Stromal cell of bone marrow (primary cell): ENCODE measurements at places on chromosomes 7 and 10.

GRCh38 chr7:155741082-155741481 is 71.2 kb downstream of the SHH start:
- no peak for DNase-seq

- DNase-seq = peak; percentile 48
Measured at GRCh38 chr10:132637477-132638129, 100.0 kb downstream of the INPP5A start.

GRCh38 chr7:151624246-151624928 is 104.7 kb upstream of the RHEB start:
- DNase-seq = no peak

DNA sequence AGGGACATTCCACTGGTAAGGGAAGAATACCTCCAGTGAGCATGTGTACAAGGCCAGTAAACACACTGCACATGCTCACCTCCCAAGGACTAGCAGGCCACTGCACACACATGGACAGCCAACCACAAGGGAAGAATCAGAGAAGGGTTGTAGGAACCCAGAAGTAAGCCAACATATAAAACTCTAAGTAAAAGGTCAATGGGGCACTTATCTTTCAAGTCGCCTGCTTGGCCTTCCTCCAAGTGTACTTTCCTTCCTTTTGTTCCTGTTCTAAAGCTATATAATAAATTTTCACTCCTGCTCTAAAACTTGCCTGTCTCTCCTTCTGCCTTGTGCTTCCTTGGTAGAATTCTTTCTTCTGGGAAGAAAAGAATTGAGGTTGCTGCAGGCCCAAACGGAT is 33.0 kb downstream of the ORC5 start:
- DNase-seq = no peak

DNA sequence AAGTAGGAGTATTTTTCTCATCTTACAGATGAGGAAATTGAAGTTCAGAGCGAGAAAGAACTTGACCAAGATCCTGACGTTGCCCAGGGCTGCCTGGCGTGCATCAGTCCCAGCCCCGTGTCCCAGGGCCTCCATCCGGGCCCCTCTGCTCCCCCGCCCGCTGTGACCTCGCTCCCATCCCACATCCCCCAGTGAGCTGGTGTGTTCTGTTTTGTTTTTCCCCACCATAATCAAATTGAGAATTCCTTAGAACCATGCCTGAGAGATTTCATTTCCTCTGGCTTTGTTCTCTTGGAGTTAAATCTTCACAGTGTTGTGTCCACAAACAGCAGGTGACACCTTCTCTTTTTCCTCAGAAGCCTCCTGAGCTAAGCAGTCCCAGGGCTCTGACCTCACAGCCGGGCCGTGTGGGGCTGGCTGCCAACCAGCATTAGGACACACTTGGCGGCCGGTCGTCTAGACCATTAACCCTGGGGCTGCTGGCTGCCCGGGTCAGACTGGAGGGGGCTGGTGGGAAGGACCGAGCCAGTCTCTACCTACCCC is 44.3 kb downstream of the PFKP start:
- no peak for DNase-seq

- no peak for DNase-seq
Measured at GRCh38 chr7:1908823-1909420, 238.8 kb downstream of the ELFN1 start.

DNA sequence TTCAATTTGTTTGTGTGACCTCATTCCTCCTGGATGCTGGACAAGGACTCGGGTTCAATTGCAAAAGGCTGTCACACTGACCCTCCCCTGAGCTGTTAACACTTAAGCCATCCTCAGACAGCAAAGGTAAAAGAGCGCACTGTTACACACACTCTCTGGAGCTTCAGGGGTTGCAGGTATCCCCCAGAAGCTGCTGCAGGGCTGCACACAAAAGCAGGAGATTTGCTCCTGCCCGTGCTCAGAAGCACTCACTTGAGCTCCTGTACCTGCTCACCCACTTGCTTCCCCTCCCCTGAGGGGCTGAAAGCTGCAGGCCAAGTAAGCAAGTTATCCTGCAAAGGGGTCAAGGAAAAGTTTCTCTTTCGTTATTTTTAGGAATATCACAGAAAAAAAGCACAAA is 886.2 kb upstream of the ZWINT start:
- no peak for DNase-seq

DNA sequence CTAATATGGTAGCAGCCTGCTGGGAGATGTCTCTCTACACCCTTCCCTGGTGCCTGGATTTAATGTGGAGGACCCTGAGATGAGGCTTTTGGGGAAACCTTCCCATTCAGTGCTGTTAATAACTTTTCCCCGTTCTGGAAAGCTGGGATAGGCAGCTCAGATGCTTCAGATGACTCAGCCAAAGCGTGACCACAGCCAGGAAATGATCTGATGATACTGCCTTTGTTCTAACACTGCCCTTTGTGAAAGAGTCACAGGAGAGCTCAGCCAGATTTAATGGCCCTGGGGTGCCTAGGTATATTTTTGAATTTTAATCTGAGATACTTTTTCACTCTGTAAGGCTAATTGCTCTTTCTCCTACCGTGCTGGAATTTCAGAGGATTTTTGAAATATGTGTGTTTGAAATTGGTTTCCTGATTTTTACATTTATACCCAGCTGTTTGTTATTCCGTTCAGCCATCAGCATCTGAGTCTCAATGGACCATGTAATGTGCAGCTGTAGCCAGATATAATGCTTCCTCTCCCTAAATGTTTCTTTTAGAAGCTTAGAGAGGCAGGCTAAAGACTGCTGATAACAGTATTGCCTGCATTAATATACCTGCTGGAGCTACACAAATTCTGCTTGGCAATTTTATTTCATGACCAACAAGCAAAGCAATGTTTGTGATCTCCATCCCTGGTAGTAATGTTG is 17.8 kb downstream of the CELF2 start:
- peak; percentile 77 for DNase-seq

DNA sequence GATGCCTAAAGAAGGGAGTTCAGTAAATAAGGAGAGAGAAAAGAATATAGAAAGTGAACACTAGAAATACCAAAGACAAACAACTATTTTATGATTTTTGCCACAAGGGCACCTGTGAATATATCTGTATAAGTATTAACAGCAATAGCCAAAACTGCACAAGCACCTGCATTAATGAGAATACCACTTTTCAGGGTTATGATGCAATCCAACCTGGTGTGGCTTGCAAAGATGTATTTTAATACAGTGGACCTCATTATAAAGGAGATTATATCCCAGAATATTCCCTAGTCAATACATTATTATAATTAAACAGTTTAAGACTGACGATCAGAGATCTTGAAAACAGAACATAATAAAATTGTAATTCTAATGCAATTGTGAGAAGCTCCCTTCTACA is 4.0 kb downstream of the BRAF start:
- DNase-seq = no peak

- DNase-seq = no peak
Measured at GRCh38 chr7:55349121-55349520, 16.0 kb upstream of the LANCL2 start.

DNA sequence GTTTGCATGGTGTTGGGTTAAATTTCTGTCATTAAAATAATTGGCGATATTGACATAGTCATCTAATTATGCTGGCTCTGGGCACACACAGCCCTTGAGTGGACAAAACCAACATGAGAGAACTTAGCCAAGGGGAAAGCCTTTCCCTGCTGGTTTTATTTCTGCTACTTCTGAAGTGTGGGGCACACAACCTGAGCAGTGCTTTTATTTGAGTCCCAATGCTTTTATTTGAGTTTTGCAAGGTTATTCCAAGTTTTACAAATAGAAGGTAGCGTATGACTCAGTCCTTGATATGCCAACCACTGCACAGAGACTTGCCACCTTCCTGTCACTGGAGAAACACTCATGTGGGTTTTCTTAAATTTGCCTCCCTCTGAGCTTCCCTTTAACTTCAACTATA is 145.7 kb downstream of the EGFR start:
- DNase-seq = no peak

DNA sequence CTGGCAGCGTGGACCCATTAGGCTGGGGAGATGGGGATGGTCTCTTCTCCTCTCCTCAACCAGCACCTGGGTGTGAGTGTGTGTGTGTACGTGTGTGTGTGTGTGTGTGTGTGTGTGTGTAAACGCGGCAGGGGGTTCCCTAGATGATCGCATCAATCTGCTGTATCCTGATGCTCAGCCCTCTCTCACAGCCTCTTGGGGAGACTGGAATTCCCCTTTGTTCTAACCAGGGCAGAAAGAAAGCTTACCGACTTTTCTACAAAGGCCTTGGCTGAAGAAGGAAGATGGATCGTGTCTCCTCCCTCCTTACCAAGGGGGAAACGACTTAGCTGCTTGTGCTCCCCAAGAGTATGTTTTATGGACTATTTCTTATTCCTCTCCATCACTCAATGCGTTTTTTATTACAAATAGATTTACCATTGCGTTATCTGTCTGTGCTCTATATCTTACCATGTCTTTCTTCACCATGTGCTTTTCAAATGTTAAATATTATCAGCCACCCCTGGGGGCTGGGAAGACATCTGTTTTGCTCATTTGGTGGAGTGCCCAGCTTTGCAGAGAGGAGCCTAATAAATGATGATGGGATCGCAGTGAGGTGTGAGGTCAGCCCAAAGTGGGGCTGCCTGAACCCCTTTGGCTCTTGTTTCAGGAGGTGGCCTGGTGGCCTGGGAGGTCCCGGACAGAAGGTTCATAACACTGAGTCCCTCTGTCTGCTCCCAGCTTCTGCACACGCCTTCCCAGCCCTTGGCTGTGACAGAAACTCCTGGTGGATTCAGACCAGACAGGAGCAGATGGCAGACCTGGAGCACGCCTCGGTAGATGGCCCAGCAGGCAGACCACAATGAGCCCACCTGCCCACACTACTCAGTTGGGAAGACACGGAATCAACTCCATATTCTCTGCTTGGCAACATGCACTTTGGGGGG is 262.0 kb downstream of the PRPF18 start:
- DNase-seq = no peak

DNA sequence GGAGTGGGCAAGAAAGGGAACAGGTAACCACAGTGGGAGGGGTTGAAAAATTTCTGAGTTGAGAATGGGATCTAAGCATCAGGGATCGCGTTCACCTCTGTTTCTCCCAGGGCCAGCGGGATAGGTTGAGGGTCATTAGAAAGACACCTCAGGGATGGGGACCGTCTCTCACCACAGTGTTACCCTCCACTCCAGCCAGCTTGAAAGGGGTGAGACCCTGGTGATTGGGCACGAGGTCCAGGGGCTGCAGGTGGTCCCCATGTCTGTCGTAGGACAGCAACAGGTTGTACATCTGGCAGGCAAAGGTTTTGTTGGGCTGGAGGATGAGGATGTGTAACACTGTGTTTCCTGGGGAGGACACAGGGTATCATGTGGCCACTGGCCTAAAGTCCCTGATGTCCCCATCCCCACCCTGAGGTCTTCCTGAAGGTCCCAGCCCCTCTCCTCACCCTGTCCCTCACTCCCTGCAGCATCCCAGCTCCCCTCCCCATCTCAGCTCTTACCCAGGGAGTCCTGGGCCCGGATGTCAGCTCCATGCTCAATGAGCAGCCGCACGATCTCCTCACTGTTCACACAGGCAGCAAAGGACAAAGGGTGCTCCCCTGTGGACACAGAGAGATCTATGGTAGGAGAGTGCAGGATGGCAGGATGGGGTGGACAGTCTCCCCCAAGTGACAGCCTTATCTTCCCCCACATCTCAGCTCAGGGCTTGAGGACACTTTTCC is 9.1 kb downstream of the TRPV6 start:
- DNase-seq = no peak

GRCh38 chr10:102675666-102676533 is 31.6 kb downstream of the TRIM8 start:
- DNase-seq = peak; percentile 58

- peak; percentile 89 for DNase-seq
Measured at GRCh38 chr10:49177391-49178355, 10.5 kb downstream of the TMEM273 start.

- DNase-seq = peak; percentile 62
Measured at GRCh38 chr7:107387573-107388219, 82.2 kb upstream of the GPR22 start.

DNA sequence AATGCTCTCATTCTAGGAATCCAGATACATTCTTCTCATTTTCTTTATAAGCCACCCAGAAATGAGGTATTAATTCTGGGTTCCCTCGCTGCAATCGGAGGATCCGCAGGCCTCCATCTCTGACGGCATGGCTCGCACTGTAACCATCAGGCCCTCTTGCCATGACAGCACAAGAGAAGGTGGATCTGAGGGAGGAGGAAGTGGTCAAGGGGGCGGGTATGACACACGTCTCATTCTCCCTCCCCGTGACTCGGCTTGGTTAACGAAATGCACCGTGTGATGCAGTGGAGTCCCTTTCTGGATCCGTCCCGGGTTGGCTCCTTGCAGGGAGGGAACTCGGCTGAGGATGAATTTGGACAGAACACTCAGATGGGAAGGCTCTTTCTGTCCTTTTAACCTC is 280.2 kb downstream of the TCERG1L start:
- no peak for DNase-seq

- no peak for DNase-seq
Measured at GRCh38 chr10:102542800-102543418, 39.1 kb downstream of the SUFU start.

DNA sequence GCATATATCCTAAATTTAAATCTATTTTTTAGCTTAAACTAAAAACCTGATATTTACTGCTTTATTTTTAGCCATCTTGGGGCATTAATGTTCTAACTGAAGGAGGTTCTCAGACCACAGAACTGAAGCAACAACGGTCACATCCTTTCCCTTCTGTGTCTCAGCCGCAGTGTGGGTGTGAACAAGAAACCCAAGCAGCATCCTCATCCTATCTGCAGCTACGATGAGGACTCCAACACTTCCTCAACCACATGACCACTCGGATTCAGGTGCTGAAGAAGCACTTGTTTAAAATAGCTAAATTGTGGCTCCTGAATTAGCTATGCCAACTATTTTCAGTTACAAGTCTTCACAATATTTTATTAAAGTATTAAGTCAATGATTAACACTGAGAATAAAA is 5.3 kb downstream of the ESYT2 start:
- DNase-seq = no peak

DNA sequence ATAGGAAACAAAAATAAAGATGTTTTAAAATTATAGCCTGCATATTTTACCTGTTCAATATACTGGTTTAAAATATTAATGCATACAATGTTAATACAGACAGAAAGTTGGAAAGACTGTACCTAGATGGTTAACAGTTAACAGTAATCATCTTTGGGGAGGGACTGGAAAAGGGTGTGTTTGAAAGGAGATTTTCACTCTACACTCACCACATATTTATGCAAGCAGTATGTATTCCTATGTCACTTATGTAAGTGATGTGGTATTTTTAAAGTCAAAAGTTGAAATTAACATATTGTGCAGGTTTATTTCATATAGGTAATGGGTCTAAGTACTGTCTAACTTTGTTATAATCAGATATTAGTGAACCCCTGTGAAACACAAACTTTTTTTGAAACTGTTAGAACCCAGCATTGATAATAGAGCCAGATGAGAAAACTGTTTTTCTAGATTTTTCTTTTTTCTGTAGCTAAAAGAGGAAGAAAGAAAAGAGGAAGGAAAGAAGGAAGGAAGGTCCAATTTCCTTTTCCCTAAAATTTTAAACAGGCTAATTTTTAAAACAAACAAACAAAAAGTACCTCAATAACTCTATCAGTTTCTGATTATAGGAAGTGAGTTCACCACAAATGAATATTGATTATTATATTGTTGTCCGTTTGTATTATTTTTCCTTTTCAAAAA is 9.0 kb upstream of the STARD3NL start:
- no peak for DNase-seq
